H54 (cell line): ENCODE measurements at places on chromosomes 3 and 15.

GRCh38 chr15:73927003-73927475 is 777 bp downstream of the LOXL1 start:
- no peak for DNase-seq

GRCh38 chr3:153038779-153039178 is 123.2 kb upstream of the RAP2B start:
- DNase-seq: no peak

DNA sequence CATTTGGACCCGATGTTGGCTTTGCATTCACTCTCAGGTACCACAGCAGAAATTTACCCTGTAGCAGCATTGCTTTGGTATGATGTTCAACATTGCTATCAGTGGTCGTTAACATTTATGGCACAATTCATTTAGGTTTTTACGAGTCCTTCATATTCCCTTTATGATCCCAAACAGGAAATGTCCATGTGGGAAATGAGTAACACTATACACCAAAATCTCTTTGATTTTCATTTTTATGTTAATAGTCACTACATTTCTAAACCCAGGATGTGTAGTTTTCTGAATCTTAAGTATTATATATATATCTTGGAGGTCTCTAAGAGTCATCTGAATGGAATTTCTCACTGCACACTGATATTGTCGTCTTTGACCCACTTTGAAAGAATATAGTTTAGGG is 78.5 kb upstream of the RBMS3 start:
- DNase-seq: no peak

DNA sequence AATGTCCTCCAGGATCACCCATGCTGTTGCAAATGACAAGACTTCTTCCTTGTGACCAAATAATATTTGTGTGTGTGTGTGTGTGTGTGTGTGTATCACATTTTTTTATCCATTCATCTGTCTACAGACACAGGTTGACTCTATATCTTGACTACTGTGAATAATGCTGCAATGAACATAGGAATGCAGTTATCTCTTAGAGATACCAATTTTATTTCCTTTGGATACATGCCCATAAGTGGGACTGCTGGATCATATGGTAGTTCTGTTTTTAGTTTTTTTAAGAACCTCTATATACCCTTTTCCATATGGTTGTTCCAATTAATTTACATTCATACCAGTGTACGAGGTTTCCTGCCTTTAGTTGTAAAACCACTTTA is 41.7 kb downstream of the GPR176 start:
- no peak for DNase-seq

GRCh38 chr3:32781211-32781968 is 36.4 kb upstream of the TRIM71 start:
- DNase-seq: peak; percentile 89

DNA sequence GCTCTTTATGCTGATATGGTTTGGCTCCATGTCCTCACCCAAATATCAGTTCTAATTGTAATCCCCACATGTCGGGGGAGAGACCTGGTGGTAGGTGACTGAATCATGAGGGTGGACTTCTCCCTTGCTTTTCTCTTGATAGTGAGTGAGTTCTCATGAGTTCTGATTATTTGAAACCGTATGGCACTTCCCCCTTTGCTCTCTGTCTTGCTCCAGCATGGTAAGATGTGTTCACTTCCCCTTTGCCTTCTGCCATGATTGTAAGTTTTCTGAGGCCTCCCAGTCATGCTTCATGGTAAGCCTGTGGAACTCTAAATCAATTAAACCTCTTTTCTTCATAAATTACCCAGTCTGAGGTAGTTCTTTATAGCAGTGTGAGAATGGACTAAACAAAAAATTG is 107.6 kb downstream of the IMPG2 start:
- no peak for DNase-seq

DNA sequence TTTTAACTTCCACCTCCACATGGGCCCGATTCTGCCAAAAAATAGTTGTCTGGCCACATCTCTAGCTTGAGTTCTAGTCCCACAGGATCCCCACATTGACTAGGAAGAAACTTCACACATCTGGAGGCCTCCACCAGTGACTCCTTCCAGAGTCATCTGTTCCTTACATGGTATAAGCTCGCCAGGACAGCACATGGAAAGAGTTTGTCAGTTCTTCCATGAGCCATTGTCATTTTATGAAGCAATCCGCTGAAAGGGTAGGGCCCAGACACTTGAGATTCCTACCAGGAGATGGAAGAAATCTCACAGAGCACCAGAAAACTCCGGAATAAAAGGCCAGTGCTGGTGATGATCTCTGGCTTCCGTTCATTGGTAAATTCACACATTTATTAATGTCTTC is 350.5 kb upstream of the ICE2 start:
- DNase-seq: no peak

- no peak for DNase-seq
Observed at GRCh38 chr3:100124201-100124761, 10.0 kb upstream of the FILIP1L start.

GRCh38 chr15:100688549-100689120 is 86.2 kb downstream of the ASB7 start:
- no peak for DNase-seq

DNA sequence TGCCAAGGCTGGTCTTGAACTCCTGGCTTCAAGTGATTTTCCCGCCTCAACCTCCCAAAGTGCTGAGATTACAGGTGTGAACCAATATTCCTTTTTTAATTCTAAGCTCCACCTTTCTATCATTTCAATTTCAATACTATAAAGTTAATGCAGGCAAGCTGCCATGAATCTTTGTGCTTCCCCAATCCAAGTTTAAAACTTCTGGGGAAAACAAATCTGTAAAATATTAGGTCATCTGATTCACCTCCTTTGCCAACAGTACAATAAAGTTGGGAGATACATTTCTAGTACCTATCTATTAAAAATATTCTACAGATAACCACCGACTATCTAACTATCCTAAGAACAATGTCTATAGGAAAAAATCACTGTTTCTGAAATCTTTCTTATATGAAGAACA is 102.1 kb downstream of the ATP8B4 start:
- no peak for DNase-seq

- no peak for DNase-seq
Observed at GRCh38 chr3:185439745-185440466, 58.9 kb downstream of the TMEM41A start.

- no peak for DNase-seq
Observed at GRCh38 chr3:186922790-186923189, 7.5 kb upstream of the ST6GAL1 start.

- peak; percentile 52 for DNase-seq
Observed at GRCh38 chr3:15645740-15646501, 44.4 kb downstream of the BTD start.

GRCh38 chr15:58873267-58873666 is 60.2 kb downstream of the SLTM start:
- DNase-seq: no peak

DNA sequence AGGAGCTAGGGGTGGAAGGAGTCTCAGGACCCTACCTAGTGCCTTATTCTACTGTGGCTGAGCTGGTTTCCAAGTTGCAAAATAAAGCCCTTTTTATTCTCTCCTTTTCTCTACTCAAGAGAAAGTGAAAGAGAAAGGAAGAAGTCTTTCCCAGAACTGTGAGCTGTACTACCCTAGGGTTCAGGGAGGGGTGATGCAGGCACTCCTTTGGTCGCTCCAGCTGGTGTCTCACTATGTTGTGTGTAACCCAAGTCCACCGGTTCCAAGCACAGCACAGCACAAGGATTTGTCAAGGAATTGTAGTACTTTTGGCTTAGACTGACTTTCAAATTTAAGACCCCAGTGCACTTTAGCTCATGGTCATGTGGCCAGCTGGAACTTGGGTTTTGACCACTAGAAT is 1721.7 kb downstream of the OTOL1 start:
- no peak for DNase-seq

DNA sequence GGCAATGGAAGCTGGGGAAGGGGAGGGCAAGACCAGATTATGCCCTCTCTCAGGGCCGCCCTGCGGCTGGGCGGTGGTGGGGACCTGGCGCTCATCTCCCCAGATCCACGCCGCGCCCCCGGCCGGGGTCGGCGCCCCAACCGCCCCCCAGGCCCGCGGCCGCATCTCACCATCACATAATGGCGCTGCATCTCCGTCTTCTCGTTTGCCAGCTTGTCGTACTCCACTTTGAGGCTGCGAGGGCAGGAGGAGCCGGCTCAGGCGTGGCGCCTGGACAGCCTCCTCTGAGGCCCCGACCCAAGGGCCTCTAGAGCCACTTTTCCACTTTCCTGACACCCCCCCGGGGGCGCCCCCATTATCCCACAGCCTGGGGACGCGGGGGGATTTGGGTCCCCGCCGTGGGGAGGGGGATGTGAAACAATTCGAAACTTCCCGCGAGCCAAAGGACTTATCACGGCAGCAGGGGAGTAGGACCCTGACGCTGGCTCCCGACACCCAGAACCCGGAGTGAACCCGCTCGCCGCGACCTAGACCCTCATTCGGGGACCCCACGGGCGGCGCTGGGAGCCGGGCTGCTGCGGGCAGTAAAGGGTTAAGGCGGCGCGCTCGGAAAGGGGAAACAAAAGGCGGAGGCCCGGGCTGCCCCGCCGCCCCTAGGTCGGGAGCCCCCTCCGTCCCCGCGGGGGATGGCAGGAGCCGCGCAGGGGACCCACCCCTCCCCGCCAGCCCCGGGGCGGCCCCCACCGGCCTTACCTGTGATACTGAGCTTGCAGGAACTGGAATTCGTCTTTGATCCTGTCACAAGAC is 2.1 kb downstream of the TLE3 start:
- DNase-seq: no peak

DNA sequence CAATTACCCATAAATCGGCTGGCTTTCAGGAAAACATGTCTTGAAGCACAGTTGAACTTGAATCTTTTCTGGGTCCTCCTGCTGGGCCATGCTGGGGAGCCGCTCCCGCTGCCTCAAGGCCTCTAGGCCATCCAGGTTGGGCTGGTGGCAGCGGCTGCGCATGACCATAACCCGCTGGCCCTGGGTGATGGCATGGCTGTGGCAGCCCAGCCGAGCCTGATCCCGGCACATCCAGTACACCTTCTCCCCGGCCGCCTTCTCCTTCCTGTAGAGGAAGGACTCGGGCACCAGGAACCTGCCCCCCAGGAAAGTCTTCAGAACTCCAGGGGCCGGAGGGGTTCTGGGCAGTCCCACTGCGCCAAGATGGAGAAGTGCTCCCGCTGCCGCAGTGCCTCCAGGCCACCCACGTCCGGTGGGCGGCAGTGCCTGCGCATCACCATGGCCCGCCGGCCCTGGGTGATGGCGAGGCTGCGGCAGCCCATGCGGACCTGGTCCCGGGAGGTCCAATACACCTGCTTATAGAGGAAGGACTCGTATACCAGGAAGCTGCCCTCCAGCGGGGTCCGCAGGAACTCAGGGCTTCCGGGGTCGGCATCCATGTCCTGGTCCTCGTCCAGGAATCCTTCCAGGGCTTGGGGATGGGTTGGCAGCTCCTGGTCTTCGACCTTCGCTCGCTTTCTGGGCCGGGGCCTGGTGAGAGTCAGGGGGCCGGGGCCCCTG is 84.3 kb upstream of the FXR1 start:
- no peak for DNase-seq

GRCh38 chr3:110677506-110677905 is 394.1 kb upstream of the NECTIN3 start:
- no peak for DNase-seq

DNA sequence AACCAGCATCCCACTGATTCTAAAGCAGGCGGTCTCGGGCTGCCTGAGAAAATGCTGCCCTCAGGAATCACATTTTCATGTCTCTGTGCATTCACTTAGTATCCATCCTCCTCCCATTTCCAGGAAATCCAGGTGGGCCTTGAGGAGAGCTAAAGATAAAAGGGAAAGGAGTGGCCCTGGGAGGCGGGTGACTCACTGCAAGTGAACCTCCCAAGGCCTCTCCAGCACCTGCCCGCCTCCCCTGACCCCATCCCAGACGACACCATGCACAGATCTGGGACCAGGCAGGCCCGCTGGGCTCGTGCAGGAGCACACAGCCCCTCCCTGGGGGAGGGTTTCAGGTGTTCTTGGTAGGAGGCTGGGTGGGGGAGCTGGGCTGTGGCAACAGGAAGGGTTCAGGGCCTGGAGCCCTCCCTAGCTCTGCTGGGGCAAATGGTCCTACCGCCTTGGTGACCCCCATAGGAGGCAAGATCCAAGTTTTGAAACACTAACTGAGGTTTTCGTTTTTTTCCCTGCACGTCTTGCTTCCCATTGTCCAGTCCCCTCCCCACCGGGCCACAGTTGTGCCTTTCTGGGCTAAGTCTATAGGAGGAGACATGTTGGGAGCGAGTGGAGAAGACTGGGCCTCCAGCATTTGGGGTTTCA is 22.2 kb downstream of the MELTF start:
- no peak for DNase-seq

DNA sequence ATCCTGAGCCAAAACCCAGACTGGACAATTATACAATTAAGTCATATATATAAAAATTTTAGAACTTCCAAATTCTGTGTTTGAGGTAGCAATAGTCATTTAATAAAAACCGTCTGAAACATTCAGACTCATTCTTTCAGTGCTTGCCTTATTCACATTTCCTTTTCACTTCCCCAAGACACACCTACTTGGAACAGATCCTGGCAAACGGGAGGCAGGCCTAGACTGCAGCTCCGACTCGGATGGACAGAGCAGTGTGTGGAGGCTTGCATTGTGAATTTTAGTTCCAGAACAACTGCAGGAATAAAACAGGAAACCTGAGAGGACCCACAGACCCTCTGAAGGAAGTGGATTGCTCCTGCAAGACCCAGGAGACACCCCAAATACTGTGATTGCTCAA is 341.4 kb downstream of the CNTN3 start:
- no peak for DNase-seq

DNA sequence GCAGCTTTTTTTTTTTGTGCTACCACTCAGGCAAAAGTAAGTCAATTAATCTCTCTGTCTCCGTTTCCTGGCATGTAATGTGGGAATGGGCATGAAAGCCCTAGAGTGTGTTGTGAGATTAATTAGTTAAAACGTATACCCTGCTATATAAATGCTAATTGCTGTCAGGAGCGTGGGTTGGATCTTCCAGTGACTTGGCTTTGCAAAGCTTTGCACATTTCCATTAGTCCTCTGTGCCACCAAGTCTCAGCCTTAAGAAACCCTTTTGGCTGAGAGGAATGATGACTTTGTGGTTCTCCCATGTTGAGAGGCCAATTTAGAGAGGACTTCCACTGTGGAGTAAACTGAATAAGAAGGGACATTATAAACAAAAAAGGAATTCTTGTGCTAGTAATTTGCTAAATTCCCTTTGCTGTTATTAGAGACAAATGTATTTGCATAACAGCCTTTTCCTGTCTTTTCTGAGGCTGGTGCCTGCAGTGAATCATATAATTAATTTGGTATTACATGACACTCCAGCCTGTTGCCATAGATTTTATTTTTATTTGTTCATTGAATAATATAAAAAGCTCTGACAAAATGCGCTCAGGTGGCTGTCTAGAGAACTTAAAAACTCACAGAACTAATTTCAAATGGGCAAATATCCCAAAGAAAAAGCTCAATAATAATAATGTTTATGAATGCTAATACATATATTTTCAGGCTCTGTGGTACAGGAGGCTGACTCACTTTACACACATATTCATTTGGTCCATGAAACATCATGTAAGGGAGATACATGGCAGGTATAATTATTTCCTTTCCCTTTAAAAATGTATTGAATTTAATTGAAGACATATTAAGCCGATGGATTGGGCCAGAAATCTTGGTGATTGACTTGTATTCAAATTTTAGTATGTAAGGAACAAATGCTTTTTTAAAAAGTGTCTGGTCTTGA is 82.7 kb downstream of the IL1RAP start:
- DNase-seq: no peak

GRCh38 chr15:45187578-45187893 is 230 bp downstream of the SHF start:
- no peak for DNase-seq

GRCh38 chr3:62365391-62366125 is 7.8 kb downstream of the FEZF2 start:
- no peak for DNase-seq
